Dermis microvascular lymphatic vessel endothelial cell (primary cell): ENCODE measurements at places on chromosomes 16 and 17. TPM values are rescaled to one million over a fixed set of nuclear protein-coding genes. Genes with fewer than 3 reads are reported as not detected.

TM4SF5 gene
- not detected in 2 replicates for total RNA-seq

PSMC5 gene
- total RNA-seq, result 66.0 and 84.6 TPM in 2 replicates

SHCBP1 gene
- 8.0 and 16.8 TPM in 2 replicates for total RNA-seq

GNG13 gene
- not detected in 2 replicates for total RNA-seq

TNS4 gene
- total RNA-seq, result not detected in 2 replicates

PLCD3 gene
- 12.7 and 13.0 TPM in 2 replicates for total RNA-seq

ZPBP2 gene
- not detected in 2 replicates for total RNA-seq

SLC47A1 gene
- 0.63 and 1.7 TPM in 2 replicates for total RNA-seq

SUPT6H gene
- 37.5 and 48.7 TPM in 2 replicates for total RNA-seq

ZNF668 gene
- 5.4 and 7.6 TPM in 2 replicates for total RNA-seq

MEIOC gene
- not detected in 2 replicates for total RNA-seq

ST6GALNAC1 gene
- not detected in 2 replicates for total RNA-seq

TP53TG3 gene
- not detected in 2 replicates for total RNA-seq

PRAC1 gene
- not detected in 2 replicates for total RNA-seq

METTL2A gene
- 13.9 and 14.8 TPM in 2 replicates for total RNA-seq

SLC6A2 gene
- total RNA-seq, result under 0.01 TPM in 1 of 2 replicates, not detected in the other

ENGASE gene
- 6.9 and 7.7 TPM in 2 replicates for total RNA-seq

TEKT1 gene
- not detected in 2 replicates for total RNA-seq
